ENCODE measurements at places on chromosomes 1 and 21.

- no peak for DNase-seq
Measured at GRCh38 chr1:4960782-4961475, 306.5 kb downstream of the AJAP1 start.

DNA sequence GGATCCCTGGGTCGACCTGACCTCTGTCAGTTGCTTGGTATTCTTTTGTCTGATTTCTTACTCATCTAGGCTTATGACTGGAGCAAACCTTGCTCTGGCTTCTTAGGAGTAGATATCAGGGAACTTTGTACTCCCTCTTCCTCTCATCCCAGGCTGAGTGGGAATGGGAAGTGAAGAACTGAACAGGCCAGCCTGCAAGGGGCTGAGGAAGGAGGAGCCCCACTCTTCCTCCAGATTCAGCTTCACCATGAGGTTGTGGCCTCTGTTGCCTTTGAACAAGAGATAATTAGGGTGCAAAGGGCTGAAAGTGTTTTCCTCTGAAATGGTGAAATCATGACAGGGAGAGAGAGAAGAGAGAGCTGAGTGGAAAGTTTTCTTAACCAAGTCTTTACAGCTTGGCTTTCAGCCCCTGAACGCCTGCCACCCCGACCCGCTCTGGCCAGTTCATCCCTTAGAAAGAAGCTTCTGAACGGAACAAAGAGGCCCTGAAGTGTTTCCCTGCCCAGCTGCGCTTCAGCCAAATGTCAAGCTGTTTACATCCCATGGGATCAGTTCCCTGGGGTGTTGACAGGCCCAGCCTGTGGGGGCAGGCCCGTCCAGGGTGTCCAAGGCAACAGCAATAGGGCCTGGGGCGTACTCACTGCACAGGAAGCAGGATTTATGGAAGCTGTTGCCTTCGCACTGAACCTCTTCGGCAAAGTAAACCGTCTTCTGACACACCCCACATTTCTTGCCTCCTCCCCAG is 11.2 kb downstream of the CSRP1 start:
- DNase-seq = no peak

DNA sequence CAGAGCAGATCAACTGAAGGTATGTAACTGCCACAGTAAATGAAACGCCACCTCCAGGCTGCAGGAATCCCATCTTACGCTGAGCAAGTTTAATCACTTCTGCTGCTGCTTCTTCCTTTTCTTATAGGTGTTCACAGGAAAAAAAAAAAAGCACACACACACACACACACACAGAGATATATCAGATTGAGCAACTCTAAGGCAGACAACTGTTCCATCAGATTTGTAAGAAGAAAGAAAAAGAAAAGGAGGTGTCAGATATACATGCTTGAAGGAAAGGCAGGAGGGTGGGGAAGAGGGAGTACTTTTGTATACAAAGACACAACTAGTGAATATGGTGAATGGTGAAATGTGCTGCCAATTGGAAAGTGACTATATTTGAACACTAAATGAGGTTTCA is 28.6 kb downstream of the DSTYK start:
- no peak for DNase-seq

GRCh38 chr1:41619511-41620364 is 135.3 kb upstream of the EDN2 start:
- DNase-seq = no peak

- no peak for DNase-seq
Measured at GRCh38 chr1:214584805-214585766, 17.9 kb upstream of the CENPF start.

DNA sequence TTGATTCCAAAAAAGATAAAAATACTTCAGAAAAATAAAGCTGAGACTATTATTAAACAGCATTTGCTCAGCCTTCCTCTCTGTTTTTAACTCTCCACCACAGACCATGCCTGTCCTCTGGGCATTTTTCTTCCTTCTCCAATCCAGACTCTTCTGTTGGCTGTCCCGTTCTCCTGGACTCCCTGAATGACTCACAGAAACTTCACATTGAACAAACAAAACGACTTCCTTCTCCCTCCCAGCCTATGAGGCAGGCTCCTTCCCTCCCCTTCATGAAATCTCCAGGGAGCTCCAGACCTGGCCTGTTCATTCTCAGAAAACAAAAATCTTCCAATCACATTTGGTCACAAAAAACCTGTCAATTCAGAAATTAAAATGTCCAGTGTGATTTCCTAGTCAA is 421.3 kb downstream of the NPHP4 start:
- DNase-seq = no peak

DNA sequence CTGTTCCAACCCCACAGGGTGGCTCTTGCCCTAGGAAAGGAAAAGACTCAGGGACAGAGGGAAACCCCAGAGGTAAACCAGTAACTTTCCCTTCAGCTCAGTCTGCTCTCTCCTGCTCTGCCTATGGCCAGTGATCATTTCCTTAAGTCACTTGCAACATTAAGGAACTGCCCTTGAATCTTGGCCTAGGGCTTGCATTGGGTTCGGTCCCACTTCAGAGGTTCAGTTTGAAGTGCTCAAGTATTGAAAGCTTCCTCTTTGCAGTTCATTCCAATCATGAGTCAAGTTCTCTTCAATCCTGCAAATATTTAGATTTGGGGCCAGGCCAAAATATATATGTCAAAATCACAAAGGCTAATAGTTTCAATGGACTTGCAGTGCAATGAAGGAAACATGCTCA is 97.7 kb upstream of the IRF2BP2 start:
- DNase-seq = no peak

DNA sequence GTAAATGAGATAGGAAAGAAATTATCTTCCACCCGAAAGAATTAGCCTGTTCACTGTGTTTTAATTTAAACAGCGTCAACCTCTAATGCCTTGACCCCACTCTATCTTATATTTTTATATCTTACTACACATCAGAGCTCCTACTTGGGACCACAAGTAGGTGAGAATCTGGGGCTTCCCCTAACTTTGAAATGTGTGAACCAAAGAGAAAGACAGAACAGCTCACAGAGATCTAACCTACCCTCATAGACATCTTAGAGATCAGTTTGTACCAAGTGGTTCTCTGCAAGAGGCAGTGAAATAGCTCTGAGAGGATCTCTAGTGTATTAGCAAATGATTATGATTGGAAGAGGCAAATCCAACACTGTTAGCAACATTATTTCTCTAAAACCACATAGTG is 31.0 kb upstream of the IFI16 start:
- peak; percentile 47 for DNase-seq

- no peak for DNase-seq
Measured at GRCh38 chr1:2360588-2361364, 30.6 kb downstream of the MORN1 start.

DNA sequence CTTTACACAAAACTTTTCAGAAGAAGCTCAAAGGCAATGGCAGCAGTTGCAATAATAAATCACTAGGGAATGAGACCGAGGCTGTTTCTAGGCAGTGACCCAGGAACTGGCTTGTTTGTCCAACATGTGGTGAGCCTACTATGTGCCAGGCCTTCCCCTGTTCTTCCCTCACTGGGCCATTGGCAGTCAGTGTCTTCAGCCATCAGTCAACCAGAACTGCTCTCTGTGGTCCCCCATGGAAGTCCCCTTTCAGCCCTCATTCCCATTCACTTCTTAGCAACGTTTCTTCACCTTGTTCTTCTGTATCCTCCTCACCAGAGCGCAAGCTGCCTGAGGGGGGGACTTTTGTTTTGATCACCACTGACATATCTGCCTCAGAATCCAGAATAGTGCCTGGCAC is 274.1 kb downstream of the RRAGC start:
- no peak for DNase-seq

- no peak for DNase-seq
Measured at GRCh38 chr1:22414244-22414751, 37.4 kb upstream of the ZBTB40 start.

DNA sequence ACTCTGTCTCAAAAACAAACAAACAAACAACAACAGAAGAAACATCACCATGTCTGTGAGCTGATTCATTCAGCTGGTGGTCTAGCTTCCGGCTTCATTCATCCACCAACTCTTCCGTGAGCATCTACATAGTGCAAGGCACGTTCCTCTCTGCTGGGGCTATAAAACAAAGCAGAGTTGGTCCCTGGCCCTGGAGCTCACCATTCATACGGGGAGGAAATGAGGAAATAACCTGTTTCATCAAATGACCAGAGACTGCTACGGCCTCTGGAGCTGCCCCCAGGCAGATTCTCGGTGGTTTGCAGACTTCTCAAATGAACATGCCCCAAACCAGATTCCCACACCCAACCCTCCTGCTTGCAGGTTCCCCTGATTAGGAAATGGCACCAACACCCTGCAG is 41.0 kb upstream of the ID3 start:
- no peak for DNase-seq

DNA sequence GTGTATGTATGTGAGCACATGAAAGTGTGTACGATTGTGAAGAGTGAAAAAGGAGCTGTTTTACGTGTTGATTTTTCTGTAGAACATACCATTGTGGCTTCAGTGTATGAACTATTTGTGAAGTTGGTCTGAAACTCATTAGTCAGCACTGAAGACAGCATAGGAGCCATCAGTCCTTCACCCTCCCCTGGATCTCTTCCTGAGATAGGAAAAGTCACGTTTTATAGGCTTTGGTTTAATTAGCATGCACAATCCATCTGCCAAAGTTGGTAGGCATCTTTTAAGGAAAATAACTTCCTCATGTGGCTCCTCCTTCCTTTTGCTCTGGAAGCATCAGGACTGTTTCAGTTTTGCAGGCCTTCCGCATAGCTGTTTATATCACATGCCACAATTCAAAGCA is 1.4 kb upstream of the RABIF start:
- no peak for DNase-seq

Measured in CD4-positive, alpha-beta T cell treated with Interleukin-2 at 100 ng/mL for 4 hours (primary cell).